ENCODE measurements at places on chromosomes 11 and 22. TPM values are rescaled to one million over a fixed set of nuclear protein-coding genes. Genes with fewer than 3 reads are reported as not detected.

Gene PHETA2
- 4.1 TPM for total RNA-seq

Gene GAB2
- 23.3 TPM for total RNA-seq

Gene GRIA4
- 58.5 TPM for total RNA-seq

Gene PNPLA5
- not detected for total RNA-seq

Gene WBP2NL
- not detected for total RNA-seq

Gene SPI1
- not detected for total RNA-seq

Gene MRPL23
- total RNA-seq, result 40.0 TPM

Gene KCNQ1OT1
- total RNA-seq, result 7.0 TPM

All from type B pancreatic cell (in vitro differentiated cells).